ENCODE measurements at places on chromosomes 13 and 19.

DNA sequence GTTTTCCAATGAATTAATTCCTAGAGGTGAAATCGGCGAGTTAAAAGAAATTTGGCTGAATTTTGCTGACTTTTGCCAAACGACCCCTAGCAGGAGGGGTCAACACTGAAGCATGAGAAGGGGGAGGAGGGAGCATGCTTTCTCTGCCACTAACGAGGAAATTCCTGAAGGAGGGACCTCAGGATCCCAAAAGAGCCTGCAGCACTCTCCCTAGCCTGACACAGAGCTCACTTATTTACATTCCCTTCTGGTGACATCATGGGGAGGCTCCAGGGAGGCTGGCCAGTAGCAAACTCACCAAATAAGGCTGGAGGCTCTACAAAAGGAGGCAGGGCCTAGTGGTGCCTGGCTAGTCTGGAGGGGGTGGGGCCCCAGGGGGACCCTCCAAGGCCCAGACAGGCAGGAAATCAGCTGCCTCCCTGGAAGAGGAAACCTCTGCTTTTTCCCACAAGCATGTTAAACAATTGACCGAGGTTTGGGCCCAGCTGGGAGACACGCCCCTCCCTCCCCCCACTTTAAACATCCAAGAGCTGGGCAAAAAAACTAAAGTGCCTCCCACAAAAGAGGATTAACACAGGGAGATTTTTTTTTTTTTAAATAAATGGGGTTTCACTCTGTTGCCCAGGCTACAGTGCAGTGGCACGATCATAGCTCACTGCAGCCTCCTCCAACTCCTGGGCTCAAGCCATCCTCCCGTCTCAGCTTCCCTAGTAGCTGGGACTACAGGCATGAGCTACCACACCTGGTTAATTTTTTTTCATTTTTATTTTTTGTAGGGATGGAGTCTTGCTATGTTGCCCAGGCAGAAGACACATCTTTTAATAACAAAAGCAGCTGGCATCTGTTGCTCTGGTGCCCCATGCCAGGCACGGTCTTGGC is 2.1 kb downstream of the DAPK3 start:
- DNase-seq: peak; percentile 100

- DNase-seq: peak; percentile 92
Observed at GRCh38 chr13:48303359-48304142, at the start of gene RB1. Gene RB1 (plus strand): TSS chr13:48303751. CDS start chr13:48303913, 162 bp downstream.

GRCh38 chr19:55228015-55228391 is 560 bp downstream of the TMEM86B start:
- no peak for DNase-seq

DNA sequence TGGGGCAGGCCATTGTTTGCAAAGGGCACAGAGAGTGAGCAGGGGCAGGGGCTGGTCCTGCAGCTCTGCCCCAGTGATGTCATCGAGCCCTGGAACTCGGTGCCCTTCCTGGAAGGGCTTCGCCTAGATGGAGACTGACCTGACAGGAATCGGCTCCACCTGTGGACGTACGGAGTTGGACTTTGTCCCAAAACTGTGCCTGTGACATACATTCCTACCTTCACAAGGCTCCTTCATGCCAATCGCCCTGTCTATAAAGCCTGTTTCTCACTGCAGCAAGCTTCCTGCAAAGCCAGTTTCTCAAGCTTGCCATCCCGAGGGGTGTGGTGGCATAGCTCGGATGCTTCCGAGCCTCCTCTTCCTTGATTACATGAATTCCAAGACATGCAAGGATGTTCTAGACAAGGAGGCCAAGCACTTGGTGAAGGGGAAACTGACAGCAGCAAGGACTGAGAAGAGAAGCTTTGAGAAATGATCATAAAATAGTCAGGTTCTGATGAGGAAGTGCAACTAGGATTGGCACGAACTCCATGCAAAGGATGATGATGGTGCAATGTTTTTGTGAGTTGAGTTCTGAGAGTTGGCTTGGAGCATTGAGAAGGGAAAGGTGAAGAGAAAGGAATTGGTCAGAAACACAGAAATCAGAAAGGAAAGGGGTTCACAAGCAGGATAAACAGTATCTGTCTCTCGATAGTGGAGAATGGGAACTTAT is 73.6 kb upstream of the STK24 start:
- no peak for DNase-seq

- peak; percentile 59 for DNase-seq
Observed at GRCh38 chr19:34220472-34221063, 33.8 kb upstream of the GARRE1 start.

DNA sequence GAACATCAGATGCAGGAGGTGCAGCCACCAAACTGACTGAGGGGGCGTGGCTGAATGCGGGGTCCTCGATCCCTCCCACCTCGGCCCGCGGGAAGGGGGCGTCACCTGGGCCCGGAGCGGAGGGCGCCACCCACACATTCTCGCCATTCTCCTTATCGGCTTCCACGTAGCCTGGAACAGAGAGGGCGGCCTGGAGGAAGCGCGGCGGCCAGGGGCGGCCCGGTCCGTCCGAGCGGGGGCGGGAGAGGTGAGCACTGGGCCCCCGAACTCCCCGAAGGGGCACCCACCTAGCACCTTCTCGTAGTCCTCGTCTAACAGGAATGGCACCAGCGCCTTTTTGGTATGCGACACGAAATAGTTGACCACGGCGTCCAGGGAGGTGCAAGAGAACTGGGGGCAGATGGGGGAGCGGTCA is 11.8 kb downstream of the STAP2 start:
- no peak for DNase-seq

- DNase-seq: no peak
Observed at GRCh38 chr19:50547385-50548190, 20.6 kb downstream of the LRRC4B start.

GRCh38 chr13:24228852-24229458 is 68.4 kb downstream of the SPATA13 start:
- DNase-seq: peak; percentile 55

- DNase-seq: no peak
Observed at GRCh38 chr13:91145571-91146205, 201.8 kb upstream of the MIR17HG start.

- no peak for DNase-seq
Observed at GRCh38 chr13:30091691-30092090, 215.7 kb downstream of the KATNAL1 start.

DNA sequence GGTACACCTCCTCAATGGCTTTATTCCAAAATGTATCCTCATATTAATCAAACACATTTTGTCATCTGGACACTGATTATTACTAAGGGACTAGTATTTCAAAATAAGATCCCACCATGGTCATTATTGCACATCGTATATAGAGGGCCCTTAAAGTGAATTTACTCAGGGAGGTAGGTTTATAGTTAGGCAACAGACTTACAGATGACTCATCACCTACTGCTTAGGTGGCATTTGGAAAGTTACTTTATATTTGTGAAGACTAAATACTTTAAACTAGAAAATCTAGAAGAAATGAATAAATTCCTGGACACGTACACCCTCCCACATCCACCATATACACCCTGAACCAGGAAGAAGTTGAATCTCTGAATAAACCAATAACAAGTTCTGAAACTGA is 353.0 kb downstream of the KCTD12 start:
- DNase-seq: no peak

GRCh38 chr13:33642374-33643065 is 175.4 kb upstream of the RFC3 start:
- peak; percentile 45 for DNase-seq

DNA sequence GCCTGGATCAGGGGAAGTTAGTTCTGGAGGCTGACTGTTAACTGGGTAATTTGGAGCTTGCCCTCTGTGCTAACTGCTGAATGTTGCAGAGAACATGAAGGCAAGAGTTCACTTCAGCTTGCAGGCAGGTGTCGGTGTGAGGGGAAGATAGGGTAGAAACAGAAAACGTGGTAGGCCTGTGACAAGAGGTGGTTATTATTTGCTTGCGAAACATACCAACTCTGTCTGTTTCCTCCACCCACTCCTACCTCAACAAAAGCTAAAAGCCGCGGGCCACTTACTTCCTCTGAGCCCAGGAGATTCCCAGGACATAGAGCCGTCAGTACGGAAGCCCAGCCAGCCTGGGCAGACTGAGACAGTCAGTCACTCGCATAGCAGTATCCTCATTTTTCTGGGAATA is 119.2 kb upstream of the ABCC4 start:
- DNase-seq: no peak

- peak; percentile 70 for DNase-seq
Observed at GRCh38 chr13:93859716-93860115, 619.8 kb downstream of the DCT start.

- no peak for DNase-seq
Observed at GRCh38 chr13:114131583-114132418, 622 bp downstream of the RASA3 start.

- no peak for DNase-seq
Observed at GRCh38 chr13:106628936-106629659, 61.2 kb upstream of the ARGLU1 start.

GRCh38 chr19:4776436-4777211 is 14.9 kb upstream of the FEM1A start:
- no peak for DNase-seq

DNA sequence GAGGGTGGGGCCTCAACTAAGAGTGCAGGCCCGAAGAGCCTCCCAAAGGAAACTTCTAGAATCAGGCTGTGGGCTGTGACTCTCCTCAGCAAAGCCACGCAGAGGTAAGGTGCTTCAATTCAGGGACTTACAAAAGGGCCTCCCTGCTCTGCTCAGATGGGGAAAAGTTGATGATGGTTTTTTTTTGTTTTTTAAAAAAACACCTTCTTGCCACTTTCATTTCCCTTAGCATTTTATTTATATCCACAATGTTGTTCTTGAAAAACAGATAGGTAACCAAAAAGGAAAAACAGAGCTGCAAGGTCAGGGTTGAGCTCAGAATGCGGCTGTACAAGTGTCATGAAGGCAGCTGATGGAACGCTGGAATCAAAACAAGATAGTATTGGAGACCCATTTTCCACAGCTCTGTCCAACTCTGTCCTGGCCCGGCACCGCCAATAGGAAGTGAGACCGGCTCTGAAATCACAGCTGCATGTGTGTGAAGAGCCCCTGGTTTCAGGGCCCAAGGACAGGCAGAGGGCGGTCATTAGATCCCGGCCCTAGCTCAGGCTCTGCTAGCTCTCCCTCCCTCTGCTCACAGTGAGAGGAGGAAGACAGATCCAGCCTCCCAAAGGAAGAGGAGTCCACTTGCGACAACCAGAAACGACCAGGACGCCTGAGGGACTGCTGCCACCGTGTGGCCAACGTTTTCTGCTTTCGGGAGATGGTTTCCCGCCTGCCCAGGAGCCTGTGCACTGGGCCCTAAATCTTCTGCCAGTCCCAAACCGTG is 58.3 kb downstream of the KLF2 start:
- peak; percentile 79 for DNase-seq

- no peak for DNase-seq
Observed at GRCh38 chr13:109100705-109101304, 471.4 kb downstream of the MYO16 start.

- no peak for DNase-seq
Observed at GRCh38 chr19:19107654-19108053, 30.6 kb downstream of the TMEM161A start.

GRCh38 chr13:40812724-40813445 is 23.5 kb downstream of the SLC25A15 start:
- DNase-seq: peak; percentile 30

DNA sequence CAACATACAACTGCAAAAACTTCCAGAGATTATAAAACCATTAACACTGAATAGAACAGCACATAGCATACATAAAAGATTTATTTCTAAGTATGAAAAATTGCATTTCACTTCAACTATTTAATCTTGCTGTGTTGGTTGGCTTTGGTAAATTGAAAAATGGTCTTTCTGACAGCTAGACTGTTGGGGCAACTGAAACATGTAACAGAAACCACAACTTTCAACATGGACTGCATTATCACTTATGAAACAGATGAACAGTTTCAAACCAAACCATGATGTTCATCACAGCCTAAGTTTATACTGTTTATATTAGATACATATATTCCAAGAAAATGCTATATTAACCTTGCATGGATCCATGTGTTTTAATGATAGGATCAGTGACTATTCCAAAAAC is 324.1 kb upstream of the PCDH9 start:
- DNase-seq: peak; percentile 59

GRCh38 chr13:80149736-80150135 is 191.2 kb downstream of the SPRY2 start:
- no peak for DNase-seq

DNA sequence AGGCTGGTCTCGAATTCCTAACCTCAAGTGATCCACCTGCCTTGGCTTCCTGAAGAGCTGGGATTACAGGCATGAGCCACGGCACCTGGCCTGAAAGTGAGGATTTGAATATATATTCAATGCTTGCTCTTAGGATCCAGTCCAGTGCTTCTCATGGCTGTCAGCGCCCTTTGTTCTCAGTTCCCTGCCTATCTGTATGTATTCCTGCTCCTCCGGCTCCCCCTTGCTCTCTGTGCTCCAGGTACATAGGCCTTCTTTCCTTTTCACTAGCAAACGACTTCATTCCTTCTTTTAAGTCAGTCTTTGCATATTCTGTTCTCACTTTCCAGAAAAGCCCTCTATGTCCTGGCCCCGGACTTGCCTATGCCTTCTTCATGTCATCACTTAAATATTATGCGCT is 232.8 kb downstream of the DACH1 start:
- DNase-seq: no peak

GRCh38 chr19:33468361-33469170 is 53.0 kb downstream of the PEPD start:
- peak; percentile 58 for DNase-seq

DNA sequence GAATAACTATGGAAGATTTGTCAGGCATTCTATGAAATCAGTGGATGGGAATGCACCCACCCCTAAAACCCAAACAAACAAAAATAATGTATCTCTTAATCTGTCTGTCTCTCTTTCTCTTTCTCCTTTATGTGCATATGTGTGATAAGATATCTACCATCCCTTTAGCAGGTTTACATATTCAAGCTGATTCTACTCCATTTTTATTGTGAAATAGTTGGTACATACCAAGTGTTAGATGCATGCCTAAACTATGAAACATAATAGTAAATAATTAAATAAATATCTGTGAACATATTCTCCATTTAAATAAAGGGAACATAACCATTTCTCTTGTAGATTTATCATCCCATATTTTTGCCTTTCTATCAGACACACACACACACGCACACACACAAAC is 121.8 kb upstream of the PCDH9 start:
- no peak for DNase-seq

GRCh38 chr13:22320991-22321390 is 650.1 kb downstream of the FGF9 start:
- no peak for DNase-seq

DNA sequence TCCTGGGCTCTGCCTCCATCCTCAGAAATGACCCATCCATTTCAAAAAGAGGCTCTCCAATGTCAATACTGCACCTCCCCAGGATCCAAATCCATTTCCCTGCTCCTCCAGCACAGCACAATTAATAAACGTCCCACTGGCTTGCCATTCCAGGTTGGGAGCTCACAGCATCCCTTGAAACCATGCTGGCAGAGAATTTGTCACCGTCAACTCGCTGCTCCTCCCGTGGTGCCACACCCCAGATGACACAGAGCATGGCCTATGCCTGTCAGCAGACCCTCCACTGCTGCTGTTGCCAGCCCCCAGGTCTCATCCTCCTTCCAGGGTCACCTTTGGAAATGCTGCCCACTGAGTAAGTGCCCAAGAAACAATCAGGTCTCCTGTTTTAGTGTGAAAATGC is 53.0 kb upstream of the UQCRFS1 start:
- no peak for DNase-seq

GRCh38 chr19:39145180-39145953 is 19.8 kb downstream of the PAK4 start:
- DNase-seq: no peak

- DNase-seq: peak; percentile 70
Observed at GRCh38 chr19:51097166-51097738, 11.0 kb downstream of the CTU1 start.

GRCh38 chr19:6706633-6706958 is 13.9 kb downstream of the C3 start:
- DNase-seq: no peak
